ENCODE measurements at places on chromosomes 3 and 15.

DNA sequence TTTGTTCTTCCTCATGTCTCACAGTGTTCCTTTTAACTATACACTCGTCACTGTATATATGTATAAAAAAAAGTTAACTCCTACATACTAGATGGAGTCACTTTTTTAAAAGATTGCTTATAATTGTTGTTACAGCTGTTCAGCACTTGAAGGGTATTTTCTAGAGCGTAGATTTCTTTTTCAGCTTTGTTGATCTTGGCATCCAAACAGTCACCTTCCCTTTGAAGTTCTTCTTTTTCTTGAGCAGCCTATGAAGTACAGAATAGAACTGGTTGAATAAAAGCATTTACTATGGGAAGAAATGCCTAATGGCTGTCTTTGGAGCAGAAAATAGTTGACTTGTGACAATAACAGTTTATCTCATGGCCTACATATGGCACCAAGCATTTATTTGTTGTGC lies 17.8 kb downstream of the TTC14 start:
- no peak for DNase-seq

- no peak for DNase-seq
Measured at GRCh38 chr15:68151277-68151676, 53.9 kb downstream of the CALML4 start.

DNA sequence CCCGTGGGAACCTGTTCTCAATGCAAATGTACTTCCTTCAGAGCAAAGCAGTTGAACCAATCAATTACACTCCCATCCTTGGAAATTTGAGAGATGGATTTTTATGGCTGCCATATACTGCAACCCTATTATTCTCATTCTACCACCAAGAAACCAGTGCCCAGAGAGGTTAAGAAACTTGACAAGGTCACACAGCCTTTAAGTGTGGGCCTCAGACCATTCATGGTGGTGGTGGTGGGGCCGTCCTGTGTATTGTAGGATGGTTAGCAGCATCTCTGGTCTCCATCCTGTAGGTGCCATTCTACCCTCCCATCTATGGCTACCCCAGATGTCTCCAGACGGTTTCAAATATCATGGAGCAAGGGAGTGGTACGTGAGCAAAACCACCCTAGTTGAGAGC lies 23.4 kb upstream of the RBSN start:
- no peak for DNase-seq

DNA sequence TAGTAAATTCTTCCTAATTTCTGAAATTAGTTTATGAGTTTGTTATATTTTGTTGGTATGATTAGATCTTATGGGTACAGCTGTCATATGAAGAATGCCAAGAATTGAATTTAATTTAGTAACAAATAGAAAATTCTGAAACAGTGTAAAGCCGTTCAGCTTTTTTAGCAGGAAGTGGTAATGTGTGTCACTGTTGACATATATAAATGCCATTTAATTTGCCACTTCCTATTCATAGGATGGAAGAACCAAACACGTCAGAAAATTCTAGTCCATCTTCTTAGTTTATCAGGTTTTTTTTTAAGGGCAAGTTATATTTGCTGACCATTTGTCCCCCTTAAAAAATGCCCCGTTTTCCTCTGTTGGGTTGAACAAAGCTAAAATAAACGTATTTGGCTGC lies 43.0 kb downstream of the RAB8B start:
- no peak for DNase-seq

All from CMK (cell line).